ENCODE measurements at places on chromosomes 1 and 21.

- no peak for DNase-seq
These were observed 72.3 kb upstream of the COL11A1 start for GRCh38 chr1:103180660-103181059.

DNA sequence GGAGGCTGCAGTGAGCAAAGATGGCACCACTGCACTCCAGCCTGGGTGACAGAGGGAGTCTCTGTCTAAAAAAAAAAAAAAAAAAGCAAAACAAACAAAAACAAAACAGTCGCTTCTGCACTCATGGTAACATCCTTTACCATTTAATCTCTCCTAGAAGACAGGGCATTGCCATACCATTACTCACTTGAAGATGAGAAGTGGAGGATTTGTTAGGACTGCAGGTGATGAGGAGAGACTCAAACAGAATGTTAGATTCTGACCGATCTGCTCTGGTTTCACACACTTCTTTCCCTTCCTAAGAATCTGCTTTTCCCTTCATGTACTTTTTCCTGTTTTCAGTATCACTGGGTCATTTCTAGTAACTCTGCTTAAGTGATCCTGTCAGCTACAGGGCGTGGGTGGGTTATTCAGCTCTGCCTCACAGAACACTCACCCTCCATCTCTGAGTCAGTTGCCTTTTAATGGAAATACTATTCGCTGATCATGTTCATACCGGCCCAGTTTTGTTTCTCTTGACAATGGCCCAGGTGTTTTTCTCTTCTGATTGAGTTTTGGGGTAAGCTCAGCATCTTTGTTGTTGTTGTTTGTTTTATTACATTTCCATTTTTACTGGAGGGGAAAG, 148.0 kb upstream of the ERG start:
- no peak for DNase-seq

DNA sequence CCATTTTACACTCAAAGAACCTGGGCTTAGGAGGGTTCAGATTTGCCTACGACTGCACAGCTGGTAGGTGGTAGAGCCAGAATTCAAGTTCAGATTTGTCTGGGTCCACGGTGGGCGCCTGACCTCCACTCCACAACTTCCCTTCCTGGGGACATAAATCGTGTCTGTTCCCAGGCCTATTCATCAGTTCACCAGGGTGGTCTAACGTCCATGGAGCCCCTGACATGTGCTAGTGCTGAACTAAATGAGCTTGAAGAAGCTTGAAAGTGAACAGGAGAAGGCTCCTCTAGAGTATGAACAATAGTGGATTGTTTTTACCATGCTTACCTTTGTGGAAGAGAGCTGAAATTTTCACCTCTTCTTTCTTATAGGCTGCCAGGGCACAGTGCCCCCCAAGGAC, 32.5 kb upstream of the KIF1B start:
- DNase-seq, result no peak

DNA sequence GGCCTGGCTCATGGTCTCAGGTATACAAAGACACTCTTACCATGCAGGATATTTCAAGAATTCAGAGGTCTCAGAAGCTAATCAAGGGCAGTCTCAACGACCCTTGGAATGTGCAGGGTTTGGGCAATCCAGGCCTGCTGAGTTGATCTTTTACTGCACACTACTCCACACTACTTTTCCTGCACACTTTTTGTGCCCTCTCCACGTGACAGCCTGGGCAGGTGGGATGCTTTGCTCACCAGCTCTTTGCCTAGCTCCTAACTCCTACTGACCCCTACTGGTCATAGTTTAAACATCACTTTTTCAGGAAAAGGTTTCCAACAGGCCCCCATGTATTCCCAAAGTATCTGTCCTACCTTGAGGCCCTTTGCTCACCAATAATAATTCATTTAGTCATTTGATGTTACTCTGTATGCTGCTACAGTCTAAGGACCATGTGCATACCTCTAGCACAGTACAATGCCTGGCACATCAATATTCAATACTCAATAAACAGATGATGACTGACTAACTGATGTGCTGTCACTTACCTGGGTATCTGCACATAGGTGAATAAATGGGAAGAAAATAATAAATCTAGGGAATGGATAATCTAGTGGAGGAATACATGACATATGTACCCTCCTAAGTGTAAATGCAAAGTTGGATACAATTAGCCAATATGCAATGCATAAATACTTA, 9.6 kb downstream of the DUSP23 start:
- DNase-seq, result no peak

- DNase-seq, result no peak
These were observed 31.5 kb downstream of the C1orf198 start for GRCh38 chr1:230836793-230837192.

- no peak for DNase-seq
These were observed 142.3 kb downstream of the DNM3 start for GRCh38 chr1:171983584-171983983.

GRCh38 chr1:112322983-112323678, 72.9 kb upstream of the CTTNBP2NL start:
- no peak for DNase-seq

GRCh38 chr1:13687151-13687715, 12.8 kb upstream of the PRDM2 start:
- no peak for DNase-seq

DNA sequence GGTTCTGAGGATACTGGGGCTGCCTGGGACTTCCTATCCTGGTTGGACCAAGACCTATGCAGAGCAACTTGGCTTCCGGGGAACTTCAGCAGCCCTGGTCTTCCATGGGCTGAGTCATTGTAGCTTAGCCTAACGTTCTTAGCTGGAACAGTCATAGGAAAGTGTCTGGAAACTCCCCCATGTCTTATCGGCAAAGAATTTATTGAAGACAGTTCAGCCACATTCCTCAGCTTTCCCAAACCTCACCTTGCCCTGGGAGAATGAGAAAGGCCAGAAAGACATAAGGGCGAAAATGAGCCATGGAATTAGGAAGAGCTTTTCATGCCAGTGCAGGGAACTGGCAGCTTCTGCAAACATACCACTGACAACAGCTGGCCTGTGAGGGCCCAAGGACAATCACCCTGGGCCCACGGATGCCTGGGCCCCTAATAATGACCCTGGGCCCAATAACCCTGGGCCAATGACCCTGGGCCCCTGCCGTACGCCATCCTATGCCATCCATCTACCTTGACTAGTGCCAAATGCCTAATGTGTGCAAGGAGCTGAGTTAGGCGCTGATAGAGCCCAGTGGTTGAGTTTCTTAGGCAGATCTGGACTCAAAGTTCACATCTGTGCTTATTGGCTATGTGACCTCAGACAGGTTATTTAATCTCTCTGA, 114.4 kb upstream of the GADD45A start:
- DNase-seq, result peak; percentile 40

DNA sequence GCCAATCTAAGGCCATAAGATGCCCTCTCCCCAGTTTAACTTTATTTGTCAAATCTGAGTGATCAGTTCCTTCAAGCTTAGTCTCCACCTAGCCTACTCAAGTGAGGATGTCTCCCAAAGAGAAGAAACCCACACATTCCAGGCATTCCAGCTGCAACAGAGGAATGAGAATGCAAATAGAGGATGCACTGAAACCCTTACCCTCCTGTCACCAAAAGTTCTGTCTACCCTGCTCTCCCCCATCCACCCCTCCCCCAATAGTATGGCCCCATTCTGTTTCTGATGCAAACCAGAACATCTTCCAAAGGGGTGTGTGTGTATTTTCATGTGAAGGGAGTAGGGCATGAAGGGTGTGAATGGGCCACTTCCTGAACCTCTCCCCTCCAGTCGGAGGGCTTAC, 3.0 kb downstream of the DUSP23 start:
- DNase-seq, result no peak

GRCh38 chr1:33516428-33516827, 44.0 kb downstream of the ZSCAN20 start:
- no peak for DNase-seq

GRCh38 chr1:13888351-13888986, 188.5 kb downstream of the PRDM2 start:
- DNase-seq, result no peak

DNA sequence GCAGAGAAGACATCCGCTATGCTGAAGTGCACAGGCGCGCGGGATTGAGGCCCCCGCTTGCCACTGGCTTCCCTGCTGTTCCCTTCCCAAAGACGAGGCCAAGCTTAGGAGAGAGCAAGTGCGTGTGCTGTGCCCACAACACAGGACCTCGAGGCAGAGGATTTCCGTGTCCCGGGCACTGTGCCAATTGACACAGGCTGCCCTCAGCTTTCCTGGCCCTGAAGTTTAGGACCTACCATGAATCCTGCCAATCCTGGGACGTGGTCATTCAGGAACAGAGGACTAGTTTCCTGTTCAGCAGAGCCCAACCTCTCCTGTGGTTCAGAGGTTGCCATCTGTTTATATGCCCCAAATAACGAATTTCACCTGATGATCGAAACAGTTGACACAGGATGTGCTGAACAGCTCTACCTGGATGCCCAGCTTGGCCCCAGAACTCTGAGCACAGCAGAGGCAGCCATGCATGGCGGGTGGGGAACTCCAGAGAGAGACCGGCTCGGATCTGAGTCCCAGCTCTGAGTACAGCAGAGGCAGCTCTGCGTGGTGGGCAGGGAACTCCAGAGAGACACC, 22.0 kb downstream of the SLC37A1 start:
- DNase-seq, result no peak

GRCh38 chr21:34205811-34206571, 132.6 kb downstream of the MRPS6 start:
- peak; percentile 36 for DNase-seq

DNA sequence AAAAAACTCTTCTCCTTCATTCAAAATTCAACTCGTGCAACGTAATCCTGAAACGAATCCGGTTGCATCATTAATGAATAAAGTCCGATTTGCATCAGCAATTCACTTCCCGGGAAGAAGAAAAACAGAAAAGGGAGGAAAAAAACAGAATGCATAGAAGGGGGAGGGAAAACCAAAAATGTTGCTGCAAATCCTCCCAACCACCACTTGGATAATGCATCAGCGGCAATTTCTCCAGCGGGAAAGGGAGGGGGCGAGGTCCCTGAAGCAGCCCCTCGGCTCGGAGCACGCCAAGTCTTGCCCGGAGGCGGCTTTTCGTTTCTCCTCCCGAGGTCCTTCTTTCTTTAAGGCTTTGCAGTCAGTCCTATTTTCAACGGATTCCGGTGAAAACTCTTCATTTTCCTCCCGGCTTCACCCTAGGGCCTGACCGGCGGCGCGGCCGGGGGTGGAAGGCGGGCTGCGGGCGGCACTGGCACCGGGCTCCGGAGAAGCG, 723 bp downstream of the CDC42BPA start:
- peak; percentile 57 for DNase-seq

DNA sequence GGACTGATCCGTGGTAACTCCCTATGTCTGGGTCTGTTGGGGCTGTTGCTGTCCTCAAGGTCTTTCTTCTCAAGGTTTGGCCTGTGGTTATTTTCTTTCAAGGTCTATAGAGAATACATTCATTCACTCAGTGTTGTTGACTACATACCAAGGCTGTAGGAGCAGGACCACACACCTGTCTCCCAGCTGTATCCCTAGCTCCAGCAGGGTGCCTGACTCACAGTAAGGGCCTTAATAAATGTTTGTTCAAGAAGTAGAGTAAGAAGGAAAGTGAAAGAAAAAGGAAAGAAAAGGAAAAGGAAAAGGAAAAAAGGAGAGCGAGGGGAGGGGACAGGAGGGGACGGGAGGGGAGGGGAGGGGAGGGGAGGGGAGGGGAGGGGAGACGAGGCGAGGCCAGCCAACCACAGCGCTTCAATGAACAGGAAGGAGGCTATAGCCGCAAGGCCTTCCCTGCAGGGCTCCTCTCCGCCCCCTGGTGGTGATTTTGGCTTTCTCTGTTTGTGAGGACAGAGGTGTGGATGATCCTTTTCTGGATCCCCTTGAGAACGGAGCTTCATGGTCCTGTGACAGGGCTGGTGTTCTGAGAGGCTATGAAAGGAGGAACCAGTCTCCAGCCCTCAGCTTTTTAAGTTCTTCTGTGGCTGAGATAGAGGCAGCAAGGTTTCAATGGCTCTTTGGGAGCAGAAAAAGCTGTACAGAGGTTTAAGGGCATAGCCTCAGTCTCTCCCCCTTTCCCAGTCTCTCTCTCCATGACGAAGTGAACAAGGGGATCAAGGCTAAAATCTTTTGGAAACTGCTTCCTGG, 30.6 kb upstream of the LCE5A start:
- no peak for DNase-seq
